ENCODE measurements at places on chromosomes 7 and 10. TPM values are rescaled to one million over a fixed set of nuclear protein-coding genes. Genes with fewer than 3 reads are reported as not detected.

ADAM22 gene
- 0.07 TPM for total RNA-seq

FKBP6 gene
- not detected for total RNA-seq

CLEC5A gene
- total RNA-seq, result not detected

LIPN gene
- total RNA-seq, result 0.93 TPM

PRKAG2 gene
- 9.6 TPM for total RNA-seq

SLC35B4 gene
- total RNA-seq, result 7.1 TPM

Data from airway epithelial cell (primary cell).